ENCODE measurements at places on chromosomes 3 and 15.
A peak's percentile ranks its signal among the peaks of the same experiment; 100 is the strongest.

DNA sequence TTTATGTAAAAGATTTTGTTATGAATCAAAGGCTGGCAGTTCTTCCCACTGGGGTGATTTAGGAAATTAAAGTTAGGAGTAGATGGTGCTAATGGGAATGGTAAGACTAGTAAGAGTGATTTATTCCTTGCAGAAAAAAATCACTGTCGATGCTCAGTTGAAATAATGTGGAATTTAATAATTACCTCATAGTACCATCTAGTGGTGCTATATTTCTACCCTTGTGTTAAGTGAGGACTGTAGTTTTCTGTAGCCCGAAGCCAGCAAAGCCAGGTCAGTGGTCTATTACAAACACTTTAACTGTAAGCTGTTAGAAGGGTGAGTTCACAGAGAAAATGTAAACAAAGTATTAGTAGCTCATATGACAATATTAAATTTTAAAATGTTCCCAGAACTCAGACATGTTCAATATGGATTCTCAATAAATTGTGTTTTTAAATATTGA is 39.5 kb upstream of the GOLGA8J start:
- no peak for DNase-seq

DNA sequence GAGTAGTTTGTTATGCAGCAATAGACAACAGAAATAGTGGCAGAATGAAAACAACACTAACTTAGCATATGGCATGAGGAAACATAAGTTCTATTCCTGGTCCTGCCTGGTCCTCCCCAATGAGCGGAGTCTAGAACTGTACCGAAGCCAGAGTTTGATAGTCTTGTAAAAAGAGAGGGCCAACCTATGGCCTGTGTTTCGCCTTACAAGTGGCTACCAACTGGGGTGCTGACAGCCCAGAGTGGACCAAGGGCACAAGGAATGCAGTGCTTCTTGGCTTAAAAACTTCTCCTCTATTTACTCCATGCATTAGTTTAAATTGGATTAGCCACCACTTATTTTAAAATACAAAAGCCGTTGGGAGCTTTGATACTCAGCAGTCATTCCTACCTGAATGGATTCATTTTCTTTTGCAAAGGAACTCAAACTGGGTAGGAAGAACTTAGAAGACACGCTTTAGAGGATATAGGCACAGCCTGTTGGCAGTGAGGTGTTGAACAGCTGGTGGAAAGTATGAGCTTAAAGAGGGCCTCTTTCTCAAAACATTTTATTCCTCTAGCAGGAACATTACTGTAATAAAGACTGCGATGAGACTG is 302.9 kb downstream of the PLCL2 start:
- DNase-seq = no peak

DNA sequence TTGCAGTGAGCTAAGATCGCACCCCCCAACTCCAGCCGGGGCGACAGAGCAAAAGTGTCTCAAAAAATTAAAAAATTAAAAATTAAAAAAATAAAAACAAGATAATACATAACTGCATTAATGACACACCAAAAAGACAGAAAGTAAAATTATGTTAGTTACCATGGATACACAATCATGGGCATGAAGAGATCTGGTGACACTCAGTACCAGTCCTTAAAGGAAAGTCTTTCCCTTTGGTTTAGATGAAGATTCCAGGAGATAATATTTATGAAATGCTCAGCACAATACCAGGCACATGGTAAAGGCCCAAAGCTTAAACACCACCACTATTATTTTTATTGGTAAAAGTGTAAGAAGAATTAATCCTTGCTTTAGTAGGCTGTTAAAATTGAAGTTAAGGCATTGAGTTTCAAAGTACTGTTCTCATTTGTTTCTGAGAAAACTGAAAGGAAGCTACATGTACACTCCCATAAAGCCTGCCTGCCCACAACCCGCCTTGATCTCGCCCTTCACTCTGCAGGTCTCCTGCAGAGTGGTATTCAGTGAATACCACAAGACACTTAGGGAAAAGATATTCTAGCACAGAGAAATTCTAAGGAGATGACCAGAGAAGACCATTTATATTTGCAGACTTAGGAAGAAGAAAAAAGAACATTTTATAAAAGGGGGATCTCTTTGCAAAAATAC is 52.3 kb downstream of the SUCLG2 start:
- no peak for DNase-seq

GRCh38 chr15:79101866-79102581 is 11.4 kb upstream of the RASGRF1 start:
- no peak for DNase-seq

- DNase-seq = no peak
Observed at GRCh38 chr3:128874481-128875180, 4.8 kb upstream of the ACAD9 start.

- no peak for DNase-seq
Observed at GRCh38 chr15:79977431-79978054, 6.5 kb upstream of the BCL2A1 start.

- no peak for DNase-seq
Observed at GRCh38 chr3:156576651-156577348, 21.9 kb upstream of the SSR3 start.

DNA sequence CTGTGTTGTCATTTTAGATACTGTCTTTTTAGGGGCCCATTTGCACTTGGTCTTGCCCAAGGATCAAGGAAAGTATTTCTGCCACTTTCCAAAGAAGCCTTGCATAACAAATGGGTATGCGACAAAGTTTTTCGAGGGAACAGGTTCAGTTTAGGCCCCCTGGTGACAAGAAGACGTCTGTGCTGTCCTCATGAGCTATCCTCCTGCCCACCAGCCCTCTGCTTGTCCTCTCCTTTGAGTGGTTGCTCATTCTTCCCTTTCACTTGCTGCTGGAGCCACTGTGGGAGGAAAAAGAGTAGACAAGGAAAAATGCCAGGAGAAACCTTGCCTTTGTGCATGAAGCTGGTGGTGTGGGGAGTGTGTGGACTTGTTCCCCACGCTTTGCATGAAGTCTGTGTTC is 171.9 kb downstream of the CACNA2D3 start:
- no peak for DNase-seq

DNA sequence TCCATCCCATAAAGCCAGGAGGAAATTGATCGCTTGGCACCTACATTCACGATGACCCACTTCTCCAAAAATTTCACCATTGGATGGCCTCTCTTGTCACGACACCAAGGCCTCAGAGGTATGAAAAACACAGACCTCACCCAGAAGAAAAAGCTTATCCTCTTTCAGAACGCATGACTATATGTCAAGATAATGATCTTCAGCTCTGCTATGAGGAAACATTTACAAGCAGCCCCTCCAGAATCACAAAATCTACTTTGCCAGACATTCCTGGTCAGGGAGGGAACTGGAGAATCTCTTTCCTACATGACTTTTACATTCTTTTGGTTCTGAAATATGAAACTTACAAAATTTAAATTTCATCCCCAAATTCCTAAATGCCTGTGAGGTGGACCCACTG is 122.7 kb downstream of the WNT5A start:
- no peak for DNase-seq

- DNase-seq = no peak
Observed at GRCh38 chr3:154842536-154842935, 237.6 kb upstream of the MME start.

DNA sequence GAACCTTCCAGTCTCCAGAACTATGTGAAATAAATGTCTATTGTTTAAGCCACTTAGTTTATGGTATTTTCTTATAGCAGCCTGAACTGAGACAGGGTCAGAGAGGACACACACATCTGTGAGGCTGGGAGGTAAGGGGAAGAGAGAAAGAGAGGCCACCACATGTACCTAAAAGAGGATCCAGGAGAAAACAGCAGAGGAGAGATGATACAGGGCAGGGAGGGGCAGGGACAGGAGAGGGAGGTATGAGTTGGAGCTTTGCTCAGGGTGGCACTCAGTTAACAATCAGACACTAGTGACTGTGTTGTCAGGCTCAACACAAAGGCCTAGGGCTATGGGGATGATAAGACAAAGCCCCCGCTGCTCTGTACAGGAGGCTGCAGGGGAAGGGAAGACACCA is 17.6 kb downstream of the KIF9 start:
- DNase-seq = no peak

DNA sequence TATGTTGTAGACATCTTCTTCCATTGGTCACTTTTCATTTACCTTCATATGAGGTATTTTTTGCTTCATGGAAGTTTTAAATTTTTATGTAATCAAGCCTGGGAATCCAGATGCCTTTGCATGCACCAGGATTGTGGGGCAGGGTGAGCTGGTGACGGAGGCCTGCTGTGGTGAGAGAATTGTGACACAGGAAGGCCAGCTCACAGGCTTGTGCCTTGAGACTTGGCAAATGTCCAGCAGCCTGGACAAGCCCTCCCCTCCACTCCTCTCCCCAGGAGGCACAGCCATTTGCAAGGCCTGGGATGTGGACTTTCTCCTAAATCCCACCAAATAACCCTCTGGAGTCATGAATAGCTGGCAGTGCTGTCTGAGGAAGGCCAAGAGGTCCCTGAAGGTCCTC is 67.4 kb downstream of the RHCG start:
- peak; percentile 8 for DNase-seq

DNA sequence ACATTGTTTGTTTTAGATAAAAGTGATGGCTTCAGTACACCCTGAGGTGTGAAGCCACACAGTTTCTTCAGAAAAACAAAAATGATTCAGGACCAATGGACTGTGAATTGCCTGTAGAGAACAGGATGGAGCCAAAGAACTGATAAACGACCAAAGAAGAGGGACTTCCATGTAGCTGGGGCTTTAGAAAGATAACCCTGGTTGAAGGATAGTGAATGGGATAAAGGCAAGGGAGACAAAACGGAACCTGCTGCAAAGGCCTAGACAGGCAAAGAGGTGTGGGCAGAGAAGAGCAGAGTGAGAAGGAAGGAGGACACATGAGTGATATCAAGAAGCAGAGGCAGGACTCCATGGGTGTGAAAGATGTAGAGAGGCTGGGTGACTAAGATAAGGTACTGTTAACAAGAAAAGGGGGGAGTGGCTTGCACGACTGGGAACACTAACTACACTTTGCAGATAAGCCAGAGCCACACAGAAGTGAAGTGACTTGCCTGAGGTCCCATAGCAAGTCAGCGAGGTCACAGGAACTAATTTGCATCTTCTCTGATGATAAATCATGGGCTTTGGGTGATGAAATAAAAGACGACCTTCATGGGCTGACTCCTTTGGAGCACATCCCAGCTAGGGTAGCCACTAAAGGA is 44.3 kb downstream of the RAB6B start:
- DNase-seq = peak; percentile 93

DNA sequence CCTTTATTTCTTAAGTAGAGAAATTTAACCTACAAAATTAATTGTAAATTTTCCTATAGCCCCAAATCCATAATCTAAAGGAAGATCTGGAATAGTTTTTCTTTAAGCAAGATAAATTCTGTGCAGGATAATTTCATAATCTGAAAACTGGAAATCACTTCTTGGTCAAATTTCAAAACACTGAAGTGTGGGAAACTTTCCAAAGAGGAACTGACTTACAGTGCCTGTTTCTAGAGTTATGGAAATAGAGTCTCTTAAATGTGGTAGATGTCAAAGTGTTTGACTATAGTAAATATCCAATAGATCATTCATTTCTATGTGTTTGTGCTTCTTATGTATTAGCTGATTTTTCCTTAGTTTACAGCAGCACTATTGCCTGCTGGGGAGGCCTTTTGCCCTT is 1.6 kb upstream of the P2RY13 start:
- DNase-seq = no peak

GRCh38 chr3:9023226-9023590 is 59.9 kb upstream of the RAD18 start:
- no peak for DNase-seq

GRCh38 chr3:132803889-132804288 is 81.7 kb upstream of the NPHP3 start:
- DNase-seq = no peak

GRCh38 chr3:37535526-37536432 is 325.9 kb upstream of the CTDSPL start:
- DNase-seq = peak; percentile 24

- no peak for DNase-seq
Observed at GRCh38 chr3:147945968-147946519, 536.9 kb downstream of the ZIC1 start.

- no peak for DNase-seq
Observed at GRCh38 chr15:25465835-25466234, 27.0 kb upstream of the UBE3A start.

DNA sequence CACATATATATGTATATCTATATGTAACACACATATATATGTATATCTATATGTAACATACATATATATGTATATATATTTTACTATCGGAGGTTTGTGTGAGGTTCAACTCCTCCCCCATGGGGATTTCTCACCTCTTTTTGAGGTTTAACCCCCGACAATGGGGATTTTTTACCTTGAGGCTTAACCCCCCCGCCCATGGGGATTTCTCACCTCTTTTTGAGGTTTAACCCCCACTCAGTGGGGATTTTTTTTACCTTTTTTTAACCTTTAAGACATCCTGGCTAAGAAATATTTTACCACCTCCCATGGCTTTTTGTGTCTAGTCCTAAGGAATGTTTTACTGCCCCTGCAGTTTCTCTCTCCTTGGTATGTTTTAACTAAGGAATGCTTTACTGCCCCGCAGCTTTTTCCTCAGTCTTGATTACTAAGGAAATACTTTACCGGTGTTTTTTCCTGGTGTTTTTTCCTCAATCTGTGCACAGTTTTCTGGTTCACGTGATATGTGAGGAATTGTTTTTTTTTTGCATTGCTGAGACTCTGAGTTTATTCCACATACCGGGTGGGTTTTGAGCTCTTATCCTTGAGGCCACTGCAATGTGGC is 185.2 kb downstream of the KLF13 start:
- DNase-seq = no peak

DNA sequence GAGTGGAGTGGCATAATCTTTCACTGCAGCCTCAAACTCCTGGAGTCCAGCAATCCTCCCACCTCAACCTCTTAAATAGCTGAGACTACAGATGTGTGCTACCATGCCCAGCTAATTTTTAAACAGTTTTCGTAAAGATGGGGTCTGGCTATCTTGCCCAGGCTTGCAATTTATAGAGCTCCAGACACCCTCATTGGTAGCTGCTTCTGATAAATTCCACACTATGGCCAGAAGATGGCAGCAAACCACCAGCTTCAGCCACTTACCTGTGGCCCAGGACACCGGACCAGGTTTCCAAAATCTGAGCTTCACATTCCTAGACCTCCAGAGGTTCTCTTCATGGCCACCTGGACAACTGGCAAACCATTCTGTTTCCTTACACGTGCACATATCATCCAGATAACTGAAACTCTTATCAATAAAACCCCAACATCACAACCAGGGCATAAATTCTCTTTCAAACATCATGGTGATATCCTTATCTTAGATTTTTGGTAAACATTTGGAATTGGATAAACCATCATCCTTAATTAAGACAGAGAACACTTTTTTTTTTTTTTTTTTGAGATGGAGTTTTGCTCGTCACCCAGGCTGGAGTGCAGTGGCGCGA is 28.9 kb downstream of the FBXW12 start:
- peak; percentile 84 for DNase-seq

- no peak for DNase-seq
Observed at GRCh38 chr3:56111606-56112304, 356.5 kb downstream of the ERC2 start.

DNA sequence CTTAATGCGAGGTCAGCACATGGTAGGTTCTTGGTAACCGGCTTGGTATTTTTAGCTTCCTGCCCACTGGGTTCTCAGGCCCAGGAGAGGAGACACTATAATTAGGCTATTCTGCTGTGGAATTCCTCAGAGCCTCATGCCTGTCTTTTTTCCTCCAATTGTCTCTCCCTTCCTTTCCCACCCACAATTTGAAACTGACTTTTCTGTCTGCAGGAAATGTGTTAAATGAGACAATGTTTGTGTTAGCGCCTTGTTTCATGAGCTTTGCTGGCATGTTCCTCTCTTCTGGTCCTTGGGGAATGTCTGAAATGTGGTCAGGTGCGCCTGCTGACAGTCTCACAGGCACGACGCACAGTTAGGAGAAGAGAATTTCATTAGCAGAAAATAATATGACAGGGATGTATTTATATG is 223.6 kb upstream of the CTNNB1 start:
- no peak for DNase-seq
